ENCODE measurements at places on chromosomes 5 and 9.

DNA sequence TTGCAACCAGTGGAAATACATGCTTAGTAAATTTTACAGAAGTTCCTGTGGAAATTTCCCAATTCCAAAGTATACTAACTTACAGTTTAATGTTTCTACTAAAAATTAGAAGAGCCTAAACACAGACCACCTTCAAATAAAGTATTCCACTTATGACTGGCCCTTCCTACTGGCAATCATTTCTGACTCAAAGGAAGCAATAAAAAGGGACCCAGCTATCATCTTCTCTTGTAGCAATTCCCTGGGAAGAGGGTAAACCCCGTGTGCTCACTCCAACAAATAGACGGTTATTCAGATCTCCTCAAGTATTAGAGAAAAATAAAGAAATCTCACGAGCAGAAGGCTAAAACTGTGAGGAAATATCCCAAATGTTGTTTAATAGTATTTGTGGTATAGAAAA, 43.3 kb downstream of the GOLPH3 start:
- DNase-seq, result no peak

DNA sequence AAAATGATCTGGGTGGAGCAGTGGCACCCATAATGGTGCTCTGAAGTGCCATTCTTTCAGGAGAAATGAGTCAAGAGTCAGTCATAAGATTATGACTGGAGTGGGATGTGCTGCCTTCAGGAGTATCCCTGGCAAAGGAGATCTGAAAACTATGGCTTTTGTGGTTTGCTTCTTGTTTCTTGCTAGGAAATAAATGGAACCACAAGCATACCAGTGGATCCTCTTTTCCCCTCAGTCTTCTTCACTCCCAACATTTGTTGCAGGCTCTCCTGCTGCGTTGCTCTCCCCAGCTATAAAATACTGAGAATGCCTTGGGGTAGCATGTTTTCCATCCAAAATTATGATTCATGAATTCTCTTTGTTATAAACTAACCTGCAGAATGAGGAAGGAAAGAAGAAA, 199.1 kb downstream of the NNT start:
- DNase-seq, result peak; percentile 68

DNA sequence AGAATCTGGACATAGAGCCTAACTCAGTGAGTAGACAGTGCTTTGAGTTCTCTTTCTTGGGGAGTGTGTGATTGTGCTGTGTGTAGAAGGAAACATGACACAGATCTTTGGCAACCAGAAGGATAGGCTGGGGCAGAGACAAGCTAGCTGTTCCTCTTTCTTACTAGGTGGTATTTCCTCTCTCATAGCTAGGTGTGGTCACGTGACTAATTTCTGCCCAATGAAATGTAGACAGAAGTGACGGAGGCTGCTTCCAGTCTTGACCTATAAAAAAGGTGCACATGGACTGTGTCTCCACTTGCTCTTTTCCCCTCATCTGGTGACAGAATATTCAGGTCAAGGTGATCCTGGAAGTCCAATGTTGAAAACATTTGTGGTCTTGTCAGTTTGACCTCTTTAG, 92.5 kb upstream of the NFIB start:
- no peak for DNase-seq

GRCh38 chr5:9362600-9362999, 183.3 kb downstream of the SEMA5A start:
- DNase-seq, result no peak

DNA sequence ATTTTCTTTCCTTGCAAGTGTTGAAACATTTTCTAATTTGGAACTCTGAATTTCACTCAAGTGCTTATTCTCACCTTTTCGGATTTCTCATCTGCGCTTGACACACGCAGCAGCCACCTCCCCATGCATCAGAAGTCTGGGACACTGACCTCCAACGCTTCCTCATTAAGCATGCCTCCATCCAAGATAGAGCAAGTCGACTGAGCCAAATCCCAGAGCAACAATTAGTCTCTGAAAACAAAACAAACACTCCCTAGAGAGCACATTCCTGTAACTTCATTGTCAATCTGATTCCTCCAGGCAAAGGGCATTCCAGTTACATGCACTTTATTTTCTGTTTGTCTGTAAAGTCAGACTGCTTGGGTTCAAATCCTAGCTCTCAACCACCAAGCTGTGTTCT, 5.7 kb downstream of the CD180 start:
- no peak for DNase-seq

GRCh38 chr5:132837868-132838267, 7.4 kb upstream of the SHROOM1 start:
- no peak for DNase-seq

DNA sequence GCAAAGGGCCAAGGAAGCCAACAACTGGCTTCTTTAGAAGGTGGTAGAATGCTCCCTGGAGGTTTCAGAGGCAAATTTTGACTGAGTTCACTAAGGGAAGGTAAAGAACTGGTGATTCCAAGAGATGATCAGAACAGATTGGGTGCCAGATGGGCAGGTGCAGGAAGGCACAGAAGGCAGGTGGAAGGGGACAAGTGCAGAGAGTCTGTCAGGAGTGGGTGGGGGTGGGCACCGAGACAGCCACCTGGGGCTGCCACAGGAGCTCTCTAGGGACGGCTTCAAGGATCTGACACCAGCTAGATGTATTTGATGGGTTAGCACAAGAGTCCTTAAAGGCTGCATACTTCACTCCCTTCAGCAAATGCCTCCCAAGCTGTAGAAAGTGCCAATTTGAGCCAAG, 207.3 kb downstream of the PTTG1 start:
- no peak for DNase-seq

DNA sequence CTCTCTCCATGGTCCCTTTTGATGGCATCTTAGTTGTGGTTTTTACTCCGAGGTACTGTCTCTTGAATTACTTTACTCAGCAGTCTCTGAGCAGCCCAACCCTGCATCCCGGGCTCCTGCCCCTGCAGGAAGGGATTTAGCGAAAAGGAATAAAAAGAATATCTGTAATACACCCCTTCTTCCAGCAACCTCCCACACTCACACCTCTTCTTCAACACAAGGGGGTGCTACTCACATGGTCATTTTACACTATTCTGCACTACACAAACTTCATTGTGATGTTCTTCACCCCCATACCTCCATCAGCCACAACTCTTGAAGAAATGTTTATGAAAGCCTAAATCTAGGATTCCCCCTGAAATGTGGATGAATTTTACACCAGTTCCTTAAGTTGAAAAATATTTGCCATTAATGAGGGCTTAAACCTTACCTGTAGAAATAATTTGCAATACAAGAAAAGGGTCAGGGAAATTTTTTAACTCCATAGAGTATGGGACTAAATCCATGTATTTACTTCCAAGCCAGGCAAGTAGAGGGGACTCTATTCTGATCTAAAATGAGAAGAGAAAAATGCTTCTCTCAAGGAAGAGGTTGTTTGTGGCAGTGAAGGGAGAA, 26.0 kb downstream of the TPD52L3 start:
- DNase-seq, result peak; percentile 71

GRCh38 chr5:158752656-158752973, 347.1 kb downstream of the EBF1 start:
- DNase-seq, result no peak

GRCh38 chr5:144812763-144813162, 642.1 kb downstream of the KCTD16 start:
- peak; percentile 85 for DNase-seq

DNA sequence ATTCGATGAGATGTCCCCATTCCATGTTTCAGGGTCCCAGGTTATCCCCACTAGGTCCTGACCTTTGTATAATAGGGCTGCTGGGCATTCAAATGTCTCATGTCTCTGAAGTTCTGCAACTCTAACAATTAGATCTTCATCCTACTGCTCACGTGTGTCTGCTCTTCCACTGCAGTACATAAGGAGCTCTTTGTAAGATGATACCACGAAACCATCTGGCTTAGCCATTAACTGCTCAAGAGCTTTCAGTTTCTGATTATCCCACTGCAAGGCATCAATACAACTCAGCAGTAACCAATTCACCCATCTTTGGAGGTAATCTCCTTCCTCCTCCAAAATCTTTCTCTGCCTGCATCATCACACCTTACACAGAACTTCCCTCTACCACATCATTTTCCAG, 49.9 kb upstream of the PPP2CA start:
- no peak for DNase-seq

DNA sequence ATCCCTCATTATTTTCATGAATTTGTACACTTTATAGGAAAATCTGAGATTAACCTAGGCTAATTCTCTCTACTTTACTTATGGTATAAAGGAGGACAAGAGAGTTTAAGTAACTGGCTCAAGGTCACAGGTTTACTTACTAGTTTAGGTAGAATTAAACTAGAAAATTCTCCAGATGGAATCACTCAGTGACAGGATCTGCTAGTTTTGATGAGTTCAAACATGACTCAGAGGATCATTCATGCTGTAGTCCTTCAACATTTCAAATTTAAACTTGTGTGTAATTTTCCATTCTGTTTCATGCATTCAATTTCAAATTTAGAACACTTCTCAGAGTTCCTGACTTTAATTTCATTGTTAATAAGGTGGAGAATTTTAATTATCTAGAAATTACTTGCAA, 485.7 kb upstream of the TUSC1 start:
- DNase-seq, result peak; percentile 66

GRCh38 chr5:132134384-132134783, 60.8 kb downstream of the CSF2 start:
- DNase-seq, result peak; percentile 23

GRCh38 chr9:15469862-15470261, 40.9 kb downstream of the PSIP1 start:
- DNase-seq, result peak; percentile 3

GRCh38 chr9:93270976-93271375, 87.0 kb downstream of the WNK2 start:
- no peak for DNase-seq

DNA sequence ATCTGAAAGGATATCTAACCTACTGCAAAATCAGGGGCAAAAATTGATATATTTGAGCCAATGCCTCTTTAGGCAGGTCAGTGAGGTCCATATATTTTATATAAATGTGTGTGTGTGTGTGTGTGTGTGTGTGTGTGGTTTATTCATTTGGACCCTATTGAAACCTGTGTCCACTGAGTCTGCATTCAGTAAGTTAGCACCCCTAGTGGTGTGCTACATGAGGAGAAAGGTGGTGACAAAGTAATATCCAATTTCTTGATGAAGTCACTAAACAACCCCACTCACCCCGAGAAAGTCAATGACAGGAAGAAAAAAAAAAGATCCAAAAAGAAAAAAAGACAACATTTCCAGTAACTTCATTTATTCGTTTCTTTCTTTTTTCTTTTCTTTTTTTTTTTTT, 4.1 kb downstream of the FBXW11 start:
- no peak for DNase-seq

- no peak for DNase-seq
Measured at GRCh38 chr5:43335681-43336080, 22.5 kb upstream of the HMGCS1 start.

- peak; percentile 66 for DNase-seq
Measured at GRCh38 chr9:99058964-99059921, 45.7 kb upstream of the TGFBR1 start.

- no peak for DNase-seq
Measured at GRCh38 chr9:4970970-4971641, 14.0 kb upstream of the JAK2 start.

DNA sequence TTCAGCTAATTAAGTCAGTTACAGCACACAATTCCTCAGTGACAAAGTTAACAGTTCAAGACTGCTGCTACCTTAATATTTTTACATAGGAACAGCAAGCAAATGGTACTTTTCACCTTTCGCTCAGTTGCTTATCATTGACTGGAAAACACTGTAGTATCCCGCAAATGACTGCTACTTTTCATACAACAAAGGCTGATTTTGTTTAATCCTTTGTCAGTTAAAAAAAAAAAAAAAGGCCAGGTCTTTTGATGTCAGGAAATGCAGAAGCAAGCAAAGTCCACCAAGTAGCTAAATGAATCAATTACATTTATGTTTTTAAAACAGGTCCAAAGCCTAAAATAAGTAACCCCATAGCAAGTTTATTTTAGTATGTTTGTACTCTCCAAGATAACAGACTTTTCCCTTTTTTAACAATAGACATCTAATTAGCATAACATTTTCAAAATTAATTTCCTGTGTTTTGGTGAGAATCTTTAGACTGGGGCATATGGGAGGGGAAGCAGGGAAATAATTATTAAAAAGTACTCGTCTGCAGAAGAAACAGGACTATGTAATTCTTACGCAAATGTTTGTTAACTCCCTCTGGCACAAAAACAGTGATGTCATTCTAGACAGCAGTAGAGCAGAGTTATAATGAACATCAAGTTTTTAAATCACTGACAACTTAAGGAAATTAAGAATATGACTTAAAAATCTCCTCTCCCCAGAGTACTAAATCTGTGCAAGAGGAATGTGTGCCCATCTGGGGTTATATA, 9.6 kb downstream of the PFDN1 start:
- DNase-seq, result no peak

- DNase-seq, result no peak
Measured at GRCh38 chr9:8599937-8600336, 800.4 kb upstream of the DMAC1 start.

GRCh38 chr9:89037346-89037745, 46.1 kb downstream of the S1PR3 start:
- no peak for DNase-seq

DNA sequence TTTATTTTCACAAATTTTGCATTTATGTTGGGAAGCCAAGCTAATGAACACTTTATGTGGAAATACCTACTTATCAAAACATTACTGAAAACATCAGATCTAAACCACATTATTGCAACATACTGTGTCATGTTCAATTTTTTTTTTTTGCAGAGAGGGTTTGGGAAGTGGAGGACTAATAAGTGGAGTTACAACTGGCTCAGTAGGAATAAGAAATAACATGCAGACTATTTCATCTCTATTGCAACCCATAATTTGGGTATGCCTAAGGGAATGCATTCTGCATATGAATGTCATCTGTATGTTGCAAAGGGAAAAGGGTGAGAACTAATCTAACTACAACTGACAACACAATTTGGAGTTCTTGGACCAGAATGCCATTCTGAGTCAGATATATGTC, 41.8 kb downstream of the APC start:
- peak; percentile 70 for DNase-seq

- peak; percentile 76 for DNase-seq
Measured at GRCh38 chr9:95820074-95820473, 55.4 kb upstream of the ERCC6L2 start.

- DNase-seq, result peak; percentile 33
Measured at GRCh38 chr9:97501177-97501971, at the start of gene TMOD1. Gene TMOD1, plus strand, starts transcription at chr9:97501666. Its CDS starts 22,523 bp downstream, at chr9:97524189.

DNA sequence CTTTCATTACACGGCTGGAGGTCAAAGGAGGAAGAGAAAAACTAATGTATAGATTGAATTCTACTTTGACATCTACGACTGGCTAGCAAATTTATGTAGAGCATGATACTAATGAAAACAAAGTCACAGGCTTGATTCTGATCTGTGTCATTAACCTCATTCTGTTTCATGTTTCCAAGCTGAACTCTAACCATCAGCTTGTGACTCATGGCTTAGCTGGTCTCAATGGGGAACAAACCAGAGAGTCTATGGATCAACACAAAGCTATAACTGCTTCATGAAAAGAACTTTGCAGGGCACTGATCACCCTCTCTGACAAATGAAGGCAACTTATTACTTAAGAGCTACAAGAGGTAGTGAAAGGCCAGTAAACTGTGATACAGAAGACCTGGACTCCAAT, 23.6 kb upstream of the PDE4D start:
- no peak for DNase-seq

- DNase-seq, result peak; percentile 60
Measured at GRCh38 chr5:179243333-179243732, 101.9 kb downstream of the ADAMTS2 start.

GRCh38 chr9:137323531-137324331, 21.7 kb upstream of the NRARP start:
- no peak for DNase-seq

GRCh38 chr5:128480906-128481633, 57.0 kb downstream of the FBN2 start:
- DNase-seq, result no peak
